ENCODE measurements at places on chromosomes 16 and 17.

GRCh38 chr16:56426585-56426984, 1.2 kb upstream of the AMFR start:
- no peak for DNase-seq

- DNase-seq = no peak
Observed at GRCh38 chr16:53809088-53809932, 105.4 kb downstream of the FTO start.

DNA sequence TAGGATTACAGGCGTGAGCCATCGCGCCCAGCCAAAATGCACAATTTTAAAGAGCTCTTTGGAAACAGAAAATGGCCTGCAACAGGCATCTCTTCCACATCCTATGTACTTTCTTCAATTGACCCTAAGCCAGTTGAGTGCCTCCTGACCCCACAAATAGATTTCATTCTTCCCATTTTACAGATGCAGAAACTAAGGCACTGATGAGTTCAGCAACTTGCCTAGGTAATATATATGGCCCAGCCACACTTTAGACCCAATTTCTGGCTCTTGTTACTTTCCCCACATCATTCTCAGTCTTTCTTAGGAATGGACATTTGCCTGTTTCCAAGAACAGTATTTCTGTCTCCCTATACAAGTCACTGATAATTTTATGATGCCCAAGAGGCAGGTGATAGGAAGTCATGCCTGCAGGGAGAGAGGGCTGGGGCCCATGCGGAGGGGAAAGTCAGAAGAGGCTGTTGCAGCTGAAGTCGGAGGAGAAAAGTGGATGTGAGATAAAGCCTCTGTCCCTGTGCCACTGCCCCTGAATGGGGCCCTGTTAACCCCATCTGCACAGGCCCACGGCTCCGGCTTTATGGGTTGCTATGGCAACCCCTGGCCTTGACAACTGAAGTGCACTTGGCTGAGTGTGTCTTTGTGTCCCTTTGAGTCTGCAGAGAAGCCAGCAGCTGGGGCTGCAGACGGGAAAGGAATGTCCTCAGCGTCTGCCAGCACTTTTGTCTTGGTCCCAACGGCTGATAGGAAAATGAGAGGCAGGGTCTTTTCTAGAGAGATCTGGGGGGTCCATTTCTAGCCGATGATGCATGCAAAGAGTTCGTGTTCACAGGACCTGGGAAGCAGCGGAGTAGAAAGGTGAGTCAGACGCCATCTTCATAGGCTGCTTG, 45.9 kb downstream of the ABAT start:
- no peak for DNase-seq

DNA sequence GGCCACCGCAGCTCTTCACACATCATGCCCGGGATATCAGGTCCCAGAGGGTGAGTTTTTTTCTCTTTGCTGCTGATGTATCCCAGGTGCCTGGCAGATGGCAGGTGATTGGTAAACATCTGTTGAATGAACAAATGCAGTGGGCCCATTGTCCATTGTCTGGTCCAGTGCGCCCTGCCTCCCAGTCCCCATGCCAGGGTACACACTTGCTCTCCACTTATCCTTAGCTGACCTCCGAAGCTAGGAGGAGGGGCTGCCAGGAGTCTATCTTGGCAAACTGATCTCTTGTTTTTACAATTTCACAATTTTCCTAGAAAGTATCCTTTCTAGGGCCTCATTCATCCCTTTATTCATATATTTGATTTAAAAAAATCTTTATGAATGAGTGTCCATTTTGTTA, 196.0 kb downstream of the RAB11FIP4 start:
- no peak for DNase-seq

DNA sequence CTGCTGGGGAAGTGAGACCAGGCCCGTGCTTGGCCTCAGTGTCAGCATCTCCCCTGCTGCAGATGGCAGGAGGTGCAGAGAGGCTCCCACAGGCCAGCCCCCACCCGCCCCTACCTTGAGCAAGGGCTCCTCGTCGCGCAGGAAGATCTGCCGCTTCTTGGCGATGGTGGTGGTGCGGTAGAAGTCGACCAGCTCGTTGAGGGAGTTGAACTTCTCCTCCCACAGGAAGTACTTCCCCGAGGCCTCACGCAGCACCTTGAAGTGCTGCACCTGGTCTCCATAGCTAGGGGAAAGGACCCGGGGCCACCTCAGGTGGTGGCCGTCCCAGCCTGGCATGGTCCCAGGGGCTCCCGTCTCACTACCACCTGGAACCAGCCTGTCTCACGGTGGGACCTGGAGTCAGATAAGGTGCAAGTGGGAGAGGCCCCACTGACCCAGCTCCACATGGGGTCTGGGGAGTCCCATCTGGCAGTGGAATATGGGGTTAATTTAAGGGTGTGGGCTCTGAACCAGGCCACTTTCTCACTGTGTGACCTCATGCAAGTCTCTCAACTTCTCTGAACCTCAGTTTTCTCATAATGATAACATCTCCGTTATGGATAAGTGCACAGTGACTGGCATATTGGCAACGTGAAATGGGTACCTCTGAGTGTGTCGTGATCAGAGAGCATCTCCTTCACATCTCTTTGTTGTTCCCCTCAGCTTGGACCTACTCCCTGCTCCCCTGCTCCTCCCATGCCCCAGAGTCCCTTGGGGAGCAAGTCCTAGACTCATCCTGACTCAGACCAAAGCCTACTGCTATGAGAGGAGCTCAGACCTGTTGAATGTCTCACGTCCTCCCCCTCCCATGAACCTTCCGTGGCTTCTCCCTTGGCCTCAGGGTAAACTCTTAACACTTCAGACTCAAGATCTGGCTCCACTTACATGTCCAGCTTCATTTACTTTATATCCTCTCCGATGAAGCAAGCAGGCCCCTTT, 19.8 kb upstream of the FAM83G start:
- DNase-seq = no peak

DNA sequence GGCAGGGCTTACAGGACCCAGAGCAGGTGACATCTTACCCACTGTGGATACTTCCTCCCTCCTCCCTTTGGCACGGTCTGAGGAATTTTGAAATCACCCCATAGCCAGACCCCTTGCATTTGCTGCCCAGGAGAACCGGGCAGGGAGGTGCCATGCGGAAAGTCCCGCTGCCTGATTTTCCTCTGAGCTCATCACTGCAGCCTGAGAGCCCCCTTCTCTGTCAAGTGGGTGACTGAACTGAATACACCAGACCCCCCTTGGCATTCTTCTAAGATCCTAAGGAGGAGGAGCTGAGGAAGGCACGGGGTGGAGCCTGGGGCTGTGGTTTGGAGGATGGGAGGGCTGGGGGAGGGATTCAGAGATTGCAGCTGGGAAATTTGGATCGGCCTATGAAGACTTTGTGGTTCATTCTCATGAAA, 173.4 kb downstream of the RAB11FIP4 start:
- no peak for DNase-seq

DNA sequence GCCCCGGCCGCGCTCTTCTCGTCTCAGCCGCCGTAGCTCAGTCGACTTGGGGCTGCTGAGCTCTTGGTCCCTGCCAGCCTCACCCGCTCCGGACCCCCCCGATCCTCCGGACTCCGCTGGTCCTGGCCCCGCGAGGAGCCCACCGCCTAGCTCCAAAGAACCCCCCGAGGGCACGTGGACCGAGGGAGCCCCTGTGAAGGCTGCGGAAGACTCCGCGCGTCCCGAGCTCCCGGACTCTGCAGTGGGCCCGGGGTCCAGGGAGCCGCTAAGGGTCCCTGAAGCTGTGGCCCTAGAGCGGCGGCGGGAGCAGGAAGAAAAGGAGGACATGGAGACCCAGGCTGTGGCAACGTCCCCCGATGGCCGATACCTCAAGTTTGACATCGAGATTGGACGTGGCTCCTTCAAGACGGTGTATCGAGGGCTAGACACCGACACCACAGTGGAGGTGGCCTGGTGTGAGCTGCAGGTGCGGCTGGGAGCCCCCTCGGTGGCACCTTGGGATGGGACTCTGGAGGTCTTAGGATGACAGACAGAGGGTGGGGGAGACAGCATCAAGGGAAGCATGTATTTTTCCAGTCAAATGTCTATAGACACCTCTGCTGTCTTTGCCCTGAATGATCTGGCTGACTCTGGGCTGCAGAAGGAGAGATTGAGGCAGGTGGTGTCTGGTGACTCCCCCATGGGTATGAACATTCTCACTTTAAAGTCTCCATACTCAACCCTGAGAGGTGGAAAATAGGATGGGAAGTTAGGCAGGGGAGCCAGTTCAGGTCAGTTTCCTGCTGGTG, 635 bp downstream of the WNK4 start:
- DNase-seq = no peak

DNA sequence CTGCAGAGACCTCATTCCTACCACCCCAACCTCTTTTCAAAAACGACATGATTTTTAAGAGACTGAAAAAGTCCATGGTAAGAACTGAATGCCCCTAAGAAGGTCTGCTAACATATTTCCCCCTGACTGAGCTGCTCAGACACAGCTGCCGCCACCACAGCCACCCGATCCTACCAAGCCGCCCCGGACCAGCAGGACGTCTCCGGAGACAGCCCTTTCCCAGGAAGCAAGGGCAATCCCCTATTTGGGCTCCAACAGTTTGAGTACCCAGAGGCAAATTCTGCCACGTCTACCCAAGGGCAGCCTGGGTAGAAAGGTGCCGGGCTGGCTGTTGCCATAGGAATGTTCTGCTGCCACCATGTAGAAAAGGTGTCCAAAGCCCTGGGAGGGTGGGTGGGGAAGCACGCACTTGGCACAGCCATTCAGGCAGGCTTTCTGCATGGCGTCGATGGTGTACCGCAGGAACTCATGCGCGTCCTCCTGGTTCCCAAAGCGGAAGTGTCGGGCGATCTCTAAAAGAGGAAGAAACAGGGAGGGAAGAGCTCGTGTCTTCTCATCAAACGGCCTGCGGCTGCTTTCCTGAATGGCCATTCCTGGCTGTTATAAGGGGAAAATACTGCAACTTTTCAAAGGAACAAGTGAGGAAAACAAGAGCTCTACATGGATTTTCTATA, 13.6 kb downstream of the USP36 start:
- no peak for DNase-seq

Data from activated naive CD8-positive, alpha-beta T cell treated with anti-CD3 and anti-CD28 coated beads, Interleukin-2, amount 50 U/mL, for 16 hours (primary cell).